Cardiac fibroblast (primary cell): ENCODE measurements at places on chromosomes 3 and 15.

DNA sequence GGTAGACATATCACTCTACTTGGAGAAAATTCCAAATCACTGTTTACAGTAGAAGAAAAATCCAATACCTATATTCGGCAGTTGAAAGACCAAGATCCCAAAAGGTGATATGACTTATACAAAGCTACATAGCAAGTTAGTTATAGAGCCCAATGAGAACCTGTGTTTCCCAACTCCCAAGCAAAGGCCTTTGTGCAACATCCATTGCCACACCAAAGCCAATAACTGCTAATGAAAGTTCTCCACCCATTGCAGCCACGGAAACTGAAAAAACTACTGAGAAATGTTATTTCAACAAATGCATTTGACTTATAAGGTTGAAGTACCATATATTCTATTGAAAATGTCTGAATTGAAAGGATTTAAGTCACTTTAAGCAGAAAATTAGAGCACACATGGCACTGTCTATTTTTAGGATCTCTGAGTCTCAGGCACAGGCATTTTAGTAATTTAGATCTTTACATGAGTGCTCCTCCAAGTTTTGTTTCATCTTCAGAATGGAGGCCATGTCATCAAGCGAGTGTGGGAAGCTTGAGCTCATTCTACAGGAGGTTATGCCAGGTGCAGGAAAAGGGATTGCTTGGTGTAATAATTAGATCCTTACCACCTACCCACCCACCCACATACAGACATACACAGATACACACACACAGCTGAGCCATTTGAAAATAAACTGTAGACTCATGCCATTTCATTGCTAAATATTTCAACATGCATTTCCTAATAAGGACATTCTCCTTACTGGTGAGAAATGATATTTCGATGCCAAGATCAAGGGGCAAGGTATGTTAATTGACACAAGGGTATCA, 19.7 kb upstream of the ANO10 start:
- no peak for DNase-seq

DNA sequence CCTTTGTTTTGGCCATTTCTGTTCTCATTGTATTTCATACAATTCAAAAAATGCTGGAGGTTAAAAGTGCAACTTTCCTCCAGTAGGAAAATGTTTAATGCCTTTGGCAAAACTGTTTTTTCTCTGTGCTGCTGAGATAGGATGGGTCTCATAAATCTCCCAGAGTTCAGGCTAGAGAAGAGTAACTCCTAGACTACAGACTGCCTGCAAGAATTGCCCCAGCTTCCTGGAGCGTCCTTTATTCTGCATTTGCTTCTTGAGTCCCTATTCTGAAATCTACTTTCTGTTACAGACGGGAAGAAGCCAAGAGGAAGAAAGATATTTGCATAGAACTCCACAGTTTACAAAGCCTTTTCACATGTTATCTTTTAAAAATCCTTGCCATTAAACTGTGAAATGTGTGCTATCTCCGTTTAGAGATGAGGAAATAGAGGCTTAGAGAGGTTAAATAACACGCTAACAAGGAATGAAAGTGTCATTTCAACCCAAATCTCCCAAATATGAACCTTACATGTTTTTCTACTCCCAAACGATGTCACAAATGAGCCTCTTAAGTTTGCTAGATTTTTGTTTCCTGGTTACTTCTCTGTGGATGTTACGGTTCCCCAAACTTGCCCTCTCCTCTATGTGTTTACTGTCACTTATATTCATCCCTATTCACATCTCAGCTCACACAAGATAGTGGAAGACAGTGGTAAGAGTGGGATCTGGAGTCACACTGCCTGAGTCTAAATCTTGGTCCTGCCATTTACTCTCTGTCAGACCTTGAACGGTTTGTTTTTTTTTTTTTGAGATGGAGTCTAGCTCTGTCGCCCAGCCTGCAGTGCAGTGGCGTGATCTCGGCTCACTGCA, 17.4 kb downstream of the NANOGP8 start:
- peak; percentile 11 for DNase-seq

DNA sequence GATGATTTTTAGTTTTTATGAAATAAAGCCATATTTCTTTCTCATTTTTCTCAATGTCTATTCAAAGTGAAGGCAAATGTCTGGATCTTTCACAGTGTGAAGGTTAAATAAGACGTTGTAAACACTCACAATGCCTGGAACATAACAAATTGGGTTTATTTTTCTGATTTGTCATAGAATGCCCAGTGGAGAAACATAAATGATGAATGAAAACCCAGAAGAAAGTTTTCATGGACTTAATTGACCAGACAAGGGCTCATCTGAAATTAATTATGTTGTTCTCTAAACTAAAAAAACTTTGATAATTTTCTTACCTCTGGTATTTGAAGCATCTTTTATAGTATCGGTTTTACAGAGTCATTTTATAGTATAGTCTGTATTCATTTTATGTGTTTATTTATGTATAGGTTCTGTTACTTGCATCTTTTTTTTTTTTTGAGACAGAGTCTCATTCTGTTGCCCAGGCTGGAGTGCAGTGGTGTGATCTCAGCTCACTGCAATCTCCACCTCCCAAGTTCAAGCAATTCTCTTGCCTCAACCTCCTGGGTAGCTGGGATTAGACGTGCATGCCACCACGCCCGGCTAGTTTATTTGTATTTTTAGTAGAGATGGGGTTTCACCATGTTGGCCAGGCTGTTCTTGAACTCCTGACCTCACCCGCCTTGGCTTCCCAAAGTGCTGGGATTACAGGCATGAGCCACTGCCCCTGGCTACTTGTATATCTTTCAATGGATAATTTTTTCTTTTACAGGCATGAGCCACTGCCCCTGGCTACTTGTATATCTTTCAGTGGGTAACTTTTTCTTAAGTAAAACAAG, 15.1 kb upstream of the BNIP2 start:
- no peak for DNase-seq

DNA sequence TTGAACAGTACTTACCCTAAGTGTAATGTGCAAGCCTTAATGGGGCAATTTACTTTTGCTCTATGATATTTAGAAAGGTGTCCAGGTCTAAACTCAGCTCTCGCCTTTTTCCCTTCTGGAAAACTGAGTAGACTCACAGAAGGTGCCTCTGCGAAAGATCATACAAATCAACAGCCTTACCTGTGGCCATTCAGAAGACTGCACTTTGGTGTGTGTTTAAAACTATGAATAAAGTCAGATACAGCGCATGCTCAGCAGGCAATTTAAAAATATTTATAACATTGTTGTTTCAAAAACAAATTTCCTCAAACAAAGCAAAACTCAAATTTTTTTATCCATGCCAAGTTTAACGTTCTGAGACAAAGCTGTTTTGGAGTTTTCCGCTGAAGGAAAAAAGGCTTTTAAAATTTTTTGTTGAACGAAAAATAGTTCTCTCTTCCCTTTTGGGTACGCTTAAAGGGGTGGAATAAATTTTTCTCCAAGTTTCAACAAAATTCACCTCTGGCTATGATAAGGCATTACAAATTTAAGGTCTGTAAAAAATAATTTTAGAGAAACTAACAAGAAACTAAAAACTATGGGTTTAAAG, 156.3 kb downstream of the TIGIT start:
- DNase-seq = no peak

- no peak for DNase-seq
These were observed 15.8 kb upstream of the SST start for GRCh38 chr3:187685948-187686347.
